Fibroblast of villous mesenchyme (primary cell): ENCODE measurements at places on chromosomes 1 and 21. TPM values are rescaled to one million over a fixed set of nuclear protein-coding genes. Genes with fewer than 3 reads are reported as not detected.

DNA sequence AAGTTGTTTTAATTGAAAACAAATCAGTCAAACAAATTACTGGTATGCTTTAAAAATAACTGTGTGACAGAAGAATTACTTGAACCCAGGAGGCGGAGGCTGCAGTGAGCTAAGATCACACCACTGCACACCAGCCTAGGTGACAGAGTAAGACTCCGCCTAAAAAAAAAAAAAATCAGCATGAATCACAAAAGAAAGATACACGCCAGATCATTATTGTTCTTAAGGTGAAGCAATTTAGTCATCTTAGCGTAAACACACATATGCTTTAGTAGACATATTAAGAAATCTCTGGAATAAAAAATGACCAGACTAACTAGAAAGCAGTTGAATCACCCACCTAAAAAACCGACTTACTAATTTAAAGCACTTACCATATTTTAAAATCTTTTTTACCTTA lies 20.2 kb downstream of the RERE start:
- no peak for DNase-seq

GRCh38 chr1:87176514-87176913 lies 152.2 kb upstream of the LMO4 start:
- no peak for DNase-seq

DNA sequence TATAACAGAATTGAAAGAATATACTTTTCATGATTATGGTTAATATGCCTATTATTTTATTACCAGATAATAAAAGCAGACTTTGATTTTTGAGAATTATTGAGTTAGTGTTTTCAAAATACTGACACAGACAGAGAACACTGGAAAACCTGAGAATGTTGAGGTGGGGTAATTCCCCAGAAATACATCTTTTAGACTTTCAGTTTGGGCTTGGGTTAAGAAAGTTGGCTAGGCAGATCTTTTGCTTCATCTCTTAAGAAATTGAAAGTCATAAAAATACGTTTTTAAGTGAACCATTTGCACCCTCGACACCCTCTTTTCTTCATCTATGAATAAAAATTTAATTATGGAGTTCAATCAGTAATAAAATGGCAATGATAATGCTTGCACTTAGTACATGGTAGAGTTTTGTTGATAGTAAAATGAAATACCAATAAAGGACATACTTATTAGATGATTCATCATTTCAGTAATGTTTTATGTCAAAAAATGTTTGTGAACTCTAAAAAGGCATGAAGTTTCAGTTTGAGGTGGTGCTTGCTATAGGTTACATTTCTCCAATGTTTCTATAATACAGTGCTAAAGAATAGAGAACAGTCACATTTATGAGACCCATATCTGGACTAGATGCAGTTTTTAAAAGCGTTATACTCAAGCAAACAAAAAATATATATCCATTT lies 1.9 kb upstream of the SAMSN1 start:
- no peak for DNase-seq

- peak; percentile 81 for DNase-seq
Measured at GRCh38 chr1:81800695-81801650, at the start of gene ADGRL2. Gene ADGRL2, plus strand, starts transcription at chr1:81800934. Its CDS starts 36,051 bp downstream, at chr1:81836985.

- DNase-seq, result no peak
Measured at GRCh38 chr1:111911776-111912515, 77.5 kb downstream of the KCND3 start.

- no peak for DNase-seq
Measured at GRCh38 chr1:150875197-150876118, 941 bp downstream of the ARNT start.

- peak; percentile 49 for DNase-seq
Measured at GRCh38 chr1:87330057-87330884, 1.6 kb downstream of the LMO4 start.

DNA sequence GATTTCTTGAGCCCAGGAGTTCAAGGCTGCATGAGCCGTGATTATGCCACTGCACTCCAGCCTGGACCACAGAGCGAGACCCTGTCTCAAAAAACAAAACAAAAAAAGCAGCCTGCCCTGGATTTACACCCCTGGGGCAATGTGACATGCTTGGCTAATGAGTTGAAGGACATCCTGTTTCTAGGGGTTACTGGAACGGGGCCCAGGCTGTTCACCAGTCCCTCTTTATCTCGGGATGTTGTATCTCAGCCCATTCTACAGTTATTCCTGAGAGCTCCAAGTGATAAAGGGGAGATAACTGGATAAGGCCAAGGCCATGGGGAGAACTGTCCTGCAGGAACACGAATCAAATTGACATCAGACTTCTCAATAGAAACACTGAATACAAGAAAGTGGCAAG lies 21.7 kb upstream of the S100A2 start:
- DNase-seq, result no peak

GRCh38 chr1:244050014-244050834 lies 859 bp upstream of the ZBTB18 start:
- DNase-seq, result no peak

- no peak for DNase-seq
Measured at GRCh38 chr1:71792264-71792663, 490.1 kb downstream of the NEGR1 start.

DNA sequence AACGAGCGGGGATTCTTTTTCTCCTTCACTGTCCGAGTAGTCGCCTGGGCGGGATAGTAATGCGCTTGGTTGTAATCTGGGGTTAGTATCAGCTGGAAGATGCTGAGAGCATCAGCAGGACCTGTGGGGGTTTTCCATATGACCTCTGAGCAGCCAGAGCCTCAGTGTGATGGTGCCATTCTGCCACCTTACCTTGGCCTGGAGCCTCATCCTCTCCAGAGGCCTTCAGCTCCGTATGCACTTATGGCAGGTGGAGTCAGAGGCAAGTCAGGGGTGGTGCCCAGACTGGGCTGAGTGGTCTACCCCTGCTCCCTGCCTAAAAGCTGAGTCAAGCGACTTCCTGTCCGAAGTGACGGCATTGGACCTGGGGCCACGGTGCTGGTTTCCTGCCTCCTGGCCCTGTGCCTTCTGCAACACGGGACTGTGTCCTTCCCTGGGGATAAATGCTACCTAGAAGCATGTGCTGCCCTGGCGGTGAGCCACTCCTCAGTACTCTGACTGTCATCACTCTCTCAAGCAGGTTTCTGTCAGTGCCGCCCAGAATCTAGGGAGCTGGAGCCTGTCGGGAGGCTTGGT lies 24.7 kb downstream of the TENT5C start:
- no peak for DNase-seq

DNA sequence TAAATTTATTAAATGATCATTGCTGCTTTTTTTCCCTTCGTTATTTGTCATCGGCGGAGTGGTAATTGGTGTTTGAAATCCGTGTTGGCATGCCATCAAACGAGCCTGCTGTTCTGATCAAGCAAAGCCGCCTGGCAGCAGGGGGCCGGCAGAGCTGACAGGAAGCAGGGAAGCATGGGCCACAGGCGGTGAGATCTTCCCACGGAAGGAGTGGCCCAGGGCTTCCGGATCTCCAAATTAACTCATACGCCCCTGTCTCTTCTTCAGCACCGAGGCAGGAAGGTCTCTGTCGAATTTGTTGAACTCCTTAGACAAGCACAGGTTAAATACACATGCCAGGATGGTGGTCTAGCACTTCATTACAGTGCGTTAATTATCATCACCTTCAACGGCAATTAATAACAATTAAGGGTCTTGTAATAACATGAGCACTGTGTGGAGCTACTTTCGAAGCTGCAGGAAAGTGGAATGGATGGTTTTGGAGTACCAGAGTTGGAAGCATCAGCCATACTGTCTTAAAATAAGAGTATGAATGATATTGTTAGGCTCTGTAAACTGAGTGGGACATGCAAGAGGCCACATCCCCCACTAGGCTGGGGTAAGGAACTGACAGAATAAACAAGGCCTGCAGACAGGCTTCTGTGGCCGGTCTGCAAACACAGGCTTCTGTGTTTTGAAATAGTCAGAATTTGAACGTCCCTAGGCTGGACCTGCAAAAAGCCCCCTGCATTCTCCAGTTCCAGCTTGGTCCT lies 199.4 kb upstream of the DAB1 start:
- no peak for DNase-seq

GRCh38 chr1:178451529-178451928 lies 45.2 kb downstream of the CLEC20A start:
- peak; percentile 61 for DNase-seq

- DNase-seq, result no peak
Measured at GRCh38 chr21:46214478-46215340, 13.9 kb downstream of the LSS start.

GRCh38 chr1:30998887-30999286 lies 66.6 kb downstream of the PUM1 start:
- DNase-seq, result no peak

DNA sequence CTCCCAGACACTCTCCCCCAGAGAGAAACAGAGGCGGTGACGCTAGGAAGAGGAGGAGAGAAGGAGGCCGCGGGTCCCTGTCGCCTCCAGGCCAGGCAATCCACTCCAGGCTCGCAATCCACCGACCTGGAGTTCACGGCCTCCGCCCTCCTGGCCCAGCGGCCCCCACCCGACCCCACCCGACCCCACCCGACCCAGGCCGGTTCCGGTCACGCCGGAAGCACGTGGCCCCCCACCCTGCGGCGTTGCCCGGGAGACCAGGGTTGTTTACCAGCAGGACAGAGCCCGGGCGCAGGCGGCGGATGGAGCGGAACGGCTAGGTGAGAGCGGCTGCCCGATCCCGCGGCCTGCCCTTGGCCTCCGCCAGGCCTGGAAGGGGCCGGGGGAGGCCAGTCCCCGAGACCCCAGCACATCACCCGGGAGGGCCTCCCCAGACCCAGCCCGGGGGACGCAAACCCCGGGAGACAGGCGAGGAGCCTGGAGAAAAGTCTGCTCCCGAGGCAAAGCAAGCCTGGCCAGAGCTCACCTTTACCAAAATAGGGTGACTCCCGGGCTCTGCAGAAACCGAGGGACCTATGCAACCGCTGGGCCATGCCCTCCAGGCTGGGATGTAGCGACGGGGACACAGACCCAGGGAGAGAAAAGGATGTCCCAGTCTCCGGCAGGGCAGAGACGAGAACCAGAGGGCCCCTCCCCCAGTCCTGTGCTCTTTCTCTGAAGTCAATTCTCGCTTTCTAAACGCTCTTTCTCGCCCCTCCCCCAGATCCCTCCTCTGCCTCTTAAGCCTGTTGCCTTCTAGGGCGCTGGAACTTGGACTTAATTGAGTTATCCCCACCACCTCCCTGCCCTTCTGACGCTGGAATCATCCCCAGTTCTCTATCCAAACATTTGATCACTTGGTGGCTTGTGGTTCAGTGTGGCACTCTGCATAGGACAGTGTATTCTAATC lies at the start of the genes PLA2G2C and UBXN10:
Gene PLA2G2C, minus strand, starts transcription at position 685 of the 949 bp plus-strand sequence. CDS start 9,155 bp downstream, outside the sequence.
Gene UBXN10, plus strand, starts transcription at position 263 of the 949 bp plus-strand sequence. CDS start 4,466 bp downstream, outside the sequence.
- DNase-seq, result no peak

GRCh38 chr1:27122652-27123051 lies 32.3 kb downstream of the SLC9A1 start:
- DNase-seq, result peak; percentile 76

DNA sequence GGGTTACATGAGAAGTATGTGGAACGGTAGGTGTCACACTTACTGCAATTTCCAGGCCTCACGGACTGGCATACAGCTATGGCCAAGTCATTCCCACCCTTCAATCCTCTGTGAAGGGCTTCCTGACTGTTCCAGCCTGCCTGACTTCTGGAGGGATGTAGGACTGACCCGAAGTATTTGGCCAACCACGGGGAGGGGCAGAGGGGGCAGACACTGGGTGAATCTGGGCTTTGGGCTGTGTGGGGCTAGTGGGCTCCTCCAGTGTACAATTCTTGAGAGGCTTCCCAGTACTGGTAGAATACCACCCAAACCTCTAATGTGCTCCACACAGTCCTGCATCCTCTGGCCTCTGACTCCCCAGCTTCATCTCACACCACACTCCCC lies 78.2 kb downstream of the FAM78B start:
- DNase-seq, result no peak

DNA sequence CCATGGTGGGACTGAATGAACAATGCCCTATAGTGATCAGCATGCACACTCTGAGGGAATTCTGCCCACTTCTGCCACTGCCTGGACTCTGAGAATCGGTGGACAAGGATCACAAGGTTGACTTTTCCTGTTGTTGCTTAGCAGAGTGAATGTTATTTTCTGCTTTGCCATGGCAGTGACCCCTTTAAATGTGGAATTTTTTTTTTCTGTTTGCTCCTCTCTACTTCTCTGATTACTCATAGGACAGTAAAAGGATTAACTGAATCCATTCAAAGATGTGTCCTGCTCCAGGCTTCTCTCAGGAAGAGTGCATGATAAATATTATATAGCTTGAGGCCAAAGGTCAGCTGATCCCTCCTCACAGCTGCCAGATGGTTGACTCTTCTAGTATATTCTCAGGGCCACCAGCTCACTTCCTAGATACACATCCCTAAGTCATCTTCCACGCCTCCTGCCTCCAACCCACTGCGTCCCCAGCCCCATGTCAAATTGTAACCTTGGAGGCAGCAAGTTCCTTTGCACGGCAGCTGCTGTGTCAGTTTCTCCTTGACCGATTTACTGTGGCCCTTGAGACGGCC lies 74.0 kb upstream of the RALGPS2 start:
- DNase-seq, result peak; percentile 96

The TCHHL1 gene
- total RNA-seq, result not detected in 2 replicates

The BRDT gene
- under 0.01 and 0.97 TPM in 2 replicates for total RNA-seq

The UTP25 gene
- total RNA-seq, result 10.6 and 12.1 TPM in 2 replicates

The TNFRSF1B gene
- total RNA-seq, result 8.7 and 25.9 TPM in 2 replicates

The RHOU gene
- 2.2 and 2.9 TPM in 2 replicates for total RNA-seq

The RUNX3 gene
- not detected in 2 replicates for total RNA-seq

The TAS1R1 gene
- total RNA-seq, result under 0.01 TPM in 1 of 2 replicates, not detected in the other
